ENCODE measurements at places on chromosomes 16 and 17.

DNA sequence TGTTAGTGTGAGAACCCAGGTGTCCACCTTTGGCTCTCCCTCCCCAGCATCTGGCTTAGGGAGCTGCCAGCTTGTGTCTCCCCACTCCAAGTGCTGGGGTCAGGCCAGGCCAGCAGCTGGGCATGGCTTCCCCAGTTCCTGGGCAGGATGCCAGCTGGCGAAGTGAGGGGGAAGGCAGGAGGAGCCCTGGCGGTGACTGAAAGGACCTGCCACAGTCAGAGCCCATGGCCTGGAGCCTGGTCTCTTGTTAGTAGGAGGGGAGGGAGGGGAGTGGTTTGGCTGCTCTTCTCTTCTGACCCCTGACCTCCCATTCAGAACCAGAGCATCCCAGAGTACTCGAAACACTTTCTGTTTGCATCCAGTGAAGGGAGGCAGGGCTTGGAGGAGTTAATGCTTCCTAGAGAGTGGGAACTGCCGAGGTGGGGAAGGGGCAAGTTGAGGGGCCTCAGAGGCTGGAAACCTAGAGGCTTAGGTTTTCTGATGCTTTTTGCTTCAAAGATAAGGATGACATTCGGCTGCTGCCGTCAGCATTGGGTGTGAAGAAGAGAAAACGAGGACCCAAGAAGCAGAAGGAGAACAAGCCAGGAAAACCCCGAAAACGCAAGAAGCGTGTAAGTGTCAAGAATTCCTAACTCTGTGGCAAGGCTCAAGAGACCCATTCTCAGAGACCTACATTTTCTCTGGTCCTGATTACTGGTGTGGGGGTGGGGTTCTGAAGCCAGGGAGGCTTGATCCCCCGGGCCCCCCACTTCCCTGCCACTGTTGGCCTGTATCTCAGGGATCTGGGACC, 772 bp downstream of the CHD3 start:
- H3K36me3 ChIP-seq, result peaks cover 41% of the 10 kb centered on the region
- DNase-seq, result peak; percentile 33
- H3K27me3 ChIP-seq, result no peaks in the 10 kb centered on the region
- H3K4me1 ChIP-seq, result peaks cover 2% of the 10 kb centered on the region

GRCh38 chr17:70320673-70321345, 151.5 kb downstream of the KCNJ2 start:
- H3K4me3 ChIP-seq, result no peak overlapping the region
- DNase-seq, result no peak
- H3K36me3 ChIP-seq, result no peaks in the 10 kb centered on the region
- H3K4me1 ChIP-seq, result no peaks in the 10 kb centered on the region
- H3K27ac ChIP-seq, result no peak overlapping the region

- peaks cover 9% of the 10 kb centered on the region for H3K36me3 ChIP-seq
- H3K27me3 ChIP-seq, result no peaks in the 10 kb centered on the region
- DNase-seq, result no peak
- no peak overlapping the region for H3K27ac ChIP-seq
- peaks cover 33% of the 10 kb centered on the region for H3K4me1 ChIP-seq
Measured at GRCh38 chr17:64599827-64600226, 62.3 kb downstream of the SMURF2 start.

DNA sequence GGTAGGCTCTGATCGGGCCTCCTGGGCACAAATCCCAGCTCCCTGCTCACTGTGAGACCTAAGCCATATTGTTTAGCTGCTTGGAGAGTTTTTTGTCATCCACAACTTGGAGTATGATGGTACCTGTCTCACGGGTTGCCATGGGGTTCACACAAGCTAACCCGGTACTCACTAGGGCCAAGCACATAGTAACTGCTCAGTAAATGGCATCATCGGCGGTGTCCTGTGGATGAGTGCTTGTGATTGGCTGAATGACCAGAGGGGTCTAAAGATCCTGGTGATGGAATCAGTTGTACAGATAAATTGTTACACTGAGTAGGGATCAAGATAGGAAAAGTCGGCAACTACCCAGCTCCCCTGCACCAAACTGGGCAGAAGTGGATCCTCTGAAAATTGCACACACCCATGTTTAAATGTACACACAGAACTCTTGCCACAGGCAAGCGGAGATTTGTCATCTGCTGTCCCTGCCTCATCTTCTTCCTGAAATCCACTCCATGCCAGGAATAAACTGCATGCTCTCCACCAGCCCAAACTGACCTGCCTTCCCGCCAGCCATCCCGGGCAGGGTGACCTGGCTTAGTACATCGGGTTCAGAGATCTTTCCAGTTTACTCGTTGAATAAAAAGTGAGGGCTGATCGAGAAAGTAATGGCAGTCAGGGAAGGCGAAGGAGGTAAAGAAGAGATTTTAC, 6.5 kb downstream of the MAPT start:
- DNase-seq, result no peak
- H3K4me3 ChIP-seq, result no peak overlapping the region
- no peak overlapping the region for H3K27ac ChIP-seq
- peaks cover 53% of the 10 kb centered on the region for H3K27me3 ChIP-seq
- peaks cover 4% of the 10 kb centered on the region for H3K4me1 ChIP-seq

DNA sequence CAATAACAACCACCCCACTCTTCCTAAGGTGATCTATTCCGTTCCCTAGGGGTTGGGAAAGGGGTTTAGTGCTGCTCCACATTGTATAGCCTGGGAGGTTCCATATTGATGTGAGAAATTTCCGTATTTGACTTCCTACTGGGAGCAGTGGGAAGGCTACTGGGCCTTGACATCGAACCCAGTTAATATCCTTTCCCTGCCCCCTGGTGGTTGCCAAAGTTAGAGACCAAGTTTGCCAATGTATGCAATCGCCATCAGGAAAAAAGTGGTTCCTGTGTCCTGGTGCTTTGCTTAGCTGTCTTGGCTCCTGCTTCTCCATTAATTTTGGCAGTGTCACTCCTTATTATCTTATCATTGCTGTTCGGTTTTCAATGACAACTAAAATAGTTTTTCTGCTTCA, 914.9 kb downstream of the KCNJ2 start:
- H3K27ac ChIP-seq, result no peak overlapping the region
- no peak overlapping the region for H3K4me3 ChIP-seq
- no peak for DNase-seq

GRCh38 chr16:175011-175949, 1.2 kb upstream of the HBA1 start:
- peaks cover 14% of the 10 kb centered on the region for H3K4me1 ChIP-seq
- no peaks in the 10 kb centered on the region for H3K36me3 ChIP-seq
- no peak overlapping the region for H3K27ac ChIP-seq
- H3K4me3 ChIP-seq, result no peak overlapping the region
- no peak for DNase-seq

DNA sequence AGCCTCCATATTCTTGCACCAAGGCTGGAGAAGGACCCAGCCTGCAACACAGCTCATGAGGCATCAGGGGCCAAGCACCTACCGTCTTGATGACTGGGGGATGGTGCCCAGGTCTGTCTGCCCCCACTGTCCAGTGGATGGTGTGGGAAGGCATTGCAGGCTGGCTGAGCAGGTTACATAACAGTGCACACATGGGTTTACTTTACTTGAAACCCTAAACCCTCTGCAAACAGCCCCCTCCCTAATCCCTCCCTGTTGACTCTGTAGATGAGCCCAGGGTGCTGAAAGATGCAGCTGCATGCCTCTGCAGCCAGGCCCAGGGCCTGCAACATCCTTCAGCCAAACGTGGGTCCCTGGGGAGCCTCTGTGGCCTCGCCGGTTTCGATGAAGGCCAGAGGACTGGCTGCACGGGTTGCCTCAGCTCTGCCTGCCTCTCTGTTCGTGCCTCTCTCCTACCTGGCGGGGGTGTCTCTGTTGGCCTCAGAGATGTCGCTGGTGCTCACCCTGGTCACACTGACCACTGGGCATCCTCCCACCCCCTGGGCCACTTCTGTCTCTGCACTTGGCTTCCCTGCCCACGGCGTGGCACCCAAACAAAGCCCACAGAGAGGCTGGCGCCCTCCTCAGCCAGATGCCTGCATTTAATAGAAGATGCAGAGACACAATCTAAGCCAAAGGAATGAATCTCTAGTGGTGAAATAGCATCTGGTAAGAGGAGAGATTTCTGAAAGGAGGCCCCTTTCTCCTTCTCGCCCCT, 95.1 kb downstream of the METRNL start:
- no peak overlapping the region for H3K27ac ChIP-seq
- no peaks in the 10 kb centered on the region for H3K4me1 ChIP-seq
- H3K4me3 ChIP-seq, result no peak overlapping the region
- peaks cover 15% of the 10 kb centered on the region for H3K27me3 ChIP-seq

- DNase-seq, result no peak
- H3K27ac ChIP-seq, result no peak overlapping the region
- no peaks in the 10 kb centered on the region for H3K4me1 ChIP-seq
- H3K36me3 ChIP-seq, result no peaks in the 10 kb centered on the region
- no peaks in the 10 kb centered on the region for H3K27me3 ChIP-seq
Measured at GRCh38 chr17:63390090-63390489, 56.0 kb downstream of the CYB561 start.

DNA sequence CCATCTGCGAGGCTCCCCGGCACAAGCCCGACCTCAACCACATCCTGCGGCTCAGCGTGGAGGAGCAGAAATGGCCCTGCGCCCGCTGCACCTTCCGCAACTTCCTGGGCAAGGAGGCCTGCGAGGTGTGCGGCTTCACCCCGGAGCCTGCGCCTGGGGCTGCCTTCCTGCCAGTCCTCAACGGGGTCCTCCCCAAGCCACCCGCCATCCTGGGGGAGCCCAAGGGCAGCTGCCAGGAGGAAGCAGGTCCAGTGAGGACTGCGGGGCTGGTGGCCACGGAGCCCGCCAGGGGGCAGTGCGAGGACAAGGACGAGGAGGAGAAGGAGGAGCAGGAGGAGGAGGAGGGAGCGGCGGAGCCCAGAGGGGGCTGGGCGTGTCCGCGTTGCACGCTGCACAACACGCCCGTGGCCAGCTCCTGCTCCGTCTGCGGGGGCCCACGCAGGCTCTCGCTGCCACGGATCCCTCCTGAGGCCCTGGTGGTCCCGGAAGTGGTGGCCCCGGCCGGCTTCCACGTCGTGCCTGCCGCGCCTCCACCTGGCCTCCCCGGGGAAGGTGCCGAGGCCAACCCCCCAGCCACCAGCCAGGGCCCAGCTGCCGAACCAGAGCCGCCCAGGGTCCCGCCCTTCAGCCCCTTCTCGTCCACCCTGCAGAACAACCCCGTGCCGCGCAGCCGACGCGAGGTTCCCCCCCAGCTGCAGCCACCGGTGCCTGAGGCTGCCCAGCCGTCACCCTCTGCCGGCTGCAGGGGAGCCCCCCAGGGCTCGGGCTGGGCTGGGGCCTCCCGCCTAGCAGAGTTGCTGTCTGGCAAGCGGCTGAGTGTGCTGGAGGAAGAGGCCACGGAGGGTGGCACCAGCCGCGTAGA, 13.1 kb upstream of the PRR35 start:
- no peak overlapping the region for H3K27ac ChIP-seq
- peaks cover 3% of the 10 kb centered on the region for H3K36me3 ChIP-seq
- H3K27me3 ChIP-seq, result no peaks in the 10 kb centered on the region
- H3K4me1 ChIP-seq, result no peaks in the 10 kb centered on the region

GRCh38 chr17:68161644-68162428, 86.0 kb upstream of the AMZ2 start:
- H3K27ac ChIP-seq, result no peak overlapping the region
- no peak for DNase-seq
- H3K4me1 ChIP-seq, result peaks cover 5% of the 10 kb centered on the region
- no peak overlapping the region for H3K4me3 ChIP-seq

- no peaks in the 10 kb centered on the region for H3K36me3 ChIP-seq
- no peak overlapping the region for H3K27ac ChIP-seq
- no peak for DNase-seq
- H3K27me3 ChIP-seq, result no peaks in the 10 kb centered on the region
Measured at GRCh38 chr16:73329358-73330286, 281.7 kb upstream of the ZFHX3 start.

DNA sequence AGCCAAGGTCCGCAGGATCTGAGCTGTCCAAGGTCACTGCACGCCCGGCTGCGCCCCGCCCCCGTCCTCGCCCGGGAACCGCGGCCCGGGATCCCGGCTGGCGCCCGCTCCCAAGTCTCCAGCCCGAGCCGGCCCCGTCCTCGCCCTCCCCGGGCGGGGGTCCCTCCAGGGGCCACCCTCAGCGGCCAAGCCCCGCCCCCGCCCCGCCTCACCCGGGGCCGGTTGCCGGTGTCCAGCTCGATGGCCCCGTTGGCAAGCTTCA, 216 bp downstream of the VPS9D1 start:
- H3K27me3 ChIP-seq, result no peaks in the 10 kb centered on the region
- peak overlapping the region; percentile 74 for H3K4me3 ChIP-seq
- H3K27ac ChIP-seq, result peak overlapping the region; percentile 80
- no peak for DNase-seq
- peaks cover 25% of the 10 kb centered on the region for H3K36me3 ChIP-seq

GRCh38 chr17:22310717-22311686, 618.7 kb downstream of the KCNJ18 start:
- no peaks in the 10 kb centered on the region for H3K27me3 ChIP-seq
- no peaks in the 10 kb centered on the region for H3K36me3 ChIP-seq
- H3K27ac ChIP-seq, result no peak overlapping the region
- no peaks in the 10 kb centered on the region for H3K4me1 ChIP-seq
- DNase-seq, result no peak

- peak overlapping the region; percentile 91 for H3K4me3 ChIP-seq
- no peak for DNase-seq
- H3K27me3 ChIP-seq, result no peaks in the 10 kb centered on the region
- H3K27ac ChIP-seq, result peak overlapping the region; percentile 92
- H3K4me1 ChIP-seq, result peaks cover 43% of the 10 kb centered on the region
- H3K36me3 ChIP-seq, result peaks cover 29% of the 10 kb centered on the region
Measured at GRCh38 chr17:60077672-60078519, 825 bp downstream of the HEATR6 start.

DNA sequence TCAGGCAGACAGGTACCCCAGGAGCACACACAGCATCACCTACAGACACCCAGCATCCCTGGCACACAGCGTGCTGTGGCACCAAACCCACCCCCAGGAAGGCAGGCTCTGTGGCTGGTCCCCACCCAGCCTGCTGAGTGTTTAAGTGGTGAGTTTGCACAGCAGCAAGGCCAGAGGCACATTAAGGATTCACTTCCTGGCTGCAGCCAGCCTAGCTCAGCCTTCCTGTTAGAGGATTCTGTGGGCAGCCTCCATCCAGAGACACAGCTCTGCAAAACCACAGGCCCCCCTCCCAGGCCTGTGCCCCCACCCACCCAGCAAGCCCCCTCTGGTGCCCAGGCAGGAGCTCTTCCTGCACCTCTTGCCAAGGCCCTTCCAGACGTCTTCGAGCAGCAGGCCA, 36.1 kb upstream of the PHB1 start:
- DNase-seq, result peak; percentile 24
- H3K4me3 ChIP-seq, result no peak overlapping the region
- H3K36me3 ChIP-seq, result no peaks in the 10 kb centered on the region
- peaks cover 30% of the 10 kb centered on the region for H3K4me1 ChIP-seq
